Spinal cord (tissue), 10 donors: ENCODE measurements at places on chromosomes 13 and 19. TPM values are rescaled to one million over a fixed set of nuclear protein-coding genes. Genes with fewer than 3 reads are reported as not detected.

The NLRP4 gene
- total RNA-seq: not detected

The KISS1R gene
- total RNA-seq: 0.50 TPM

The GDF15 gene
- 4.2 TPM for total RNA-seq

The SSC5D gene
- 6.0 TPM for total RNA-seq

The LENG9 gene
- total RNA-seq: 3.2 TPM

The CLEC17A gene
- total RNA-seq: 0.50 TPM

The KIR3DL1 gene
- not detected for total RNA-seq

The GRK1 gene
- total RNA-seq: 0.44 TPM

The FOXA3 gene
- total RNA-seq: not detected

The LGI4 gene
- 18.5 TPM for total RNA-seq

The OR7D4 gene
- total RNA-seq: not detected

The ZNF541 gene
- 0.50 TPM for total RNA-seq

The OR7D2 gene
- not detected for total RNA-seq

The KIRREL2 gene
- 1.1 TPM for total RNA-seq

The KLF1 gene
- total RNA-seq: 3.2 TPM

The FGF22 gene
- 1.2 TPM for total RNA-seq

The ZNF468 gene
- total RNA-seq: 33.6 TPM

The SOX1 gene
- 0.99 TPM for total RNA-seq

The POU2F2 gene
- 2.9 TPM for total RNA-seq

The ZNF225 gene
- 13.4 TPM for total RNA-seq

The BRME1 gene
- 7.2 TPM for total RNA-seq

The ZNF284 gene
- 6.8 TPM for total RNA-seq

GRCh38 chr19:2699413-2700140 lies 2.9 kb downstream of the GNG7 start:
- peaks cover 55% of the 10 kb centered on the region for H3K4me1 ChIP-seq
- no peaks in the 10 kb centered on the region for H3K27me3 ChIP-seq
- no peak overlapping the region for H3K27ac ChIP-seq
- DNase-seq: no peak
- H3K36me3 ChIP-seq: no peaks in the 10 kb centered on the region
- H3K4me3 ChIP-seq: no peak overlapping the region

GRCh38 chr19:57850553-57851017 lies 926 bp downstream of the ZNF587 start:
- DNase-seq: no peak
- peaks cover 18% of the 10 kb centered on the region for H3K4me1 ChIP-seq
- no peaks in the 10 kb centered on the region for H3K27me3 ChIP-seq
- peaks cover 19% of the 10 kb centered on the region for H3K36me3 ChIP-seq
- H3K27ac ChIP-seq: peak overlapping the region; percentile 25

DNA sequence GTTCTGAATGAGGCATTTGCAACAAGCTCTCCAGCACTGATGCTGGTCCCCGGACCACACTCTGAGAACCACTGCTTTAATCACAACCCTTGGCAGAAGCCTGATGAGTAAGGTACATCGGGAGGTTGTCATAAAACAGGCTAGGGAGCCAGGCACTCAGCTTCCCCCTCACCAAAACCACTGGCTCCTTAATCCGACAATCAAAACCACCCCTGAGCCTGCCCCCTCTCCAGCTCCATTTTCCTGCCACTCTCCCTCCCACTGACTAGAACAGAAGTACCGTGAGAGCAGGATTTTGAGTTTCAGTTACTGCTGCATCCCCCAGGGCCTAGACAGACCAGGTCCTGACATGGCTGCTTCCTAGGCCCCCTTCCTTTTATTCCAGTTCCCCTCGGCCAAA lies 7.2 kb downstream of the GSK3A start:
- no peak for DNase-seq
- no peak overlapping the region for H3K27ac ChIP-seq
- H3K36me3 ChIP-seq: peaks cover 93% of the 10 kb centered on the region
- no peak overlapping the region for H3K4me3 ChIP-seq
- peaks cover 12% of the 10 kb centered on the region for H3K4me1 ChIP-seq

DNA sequence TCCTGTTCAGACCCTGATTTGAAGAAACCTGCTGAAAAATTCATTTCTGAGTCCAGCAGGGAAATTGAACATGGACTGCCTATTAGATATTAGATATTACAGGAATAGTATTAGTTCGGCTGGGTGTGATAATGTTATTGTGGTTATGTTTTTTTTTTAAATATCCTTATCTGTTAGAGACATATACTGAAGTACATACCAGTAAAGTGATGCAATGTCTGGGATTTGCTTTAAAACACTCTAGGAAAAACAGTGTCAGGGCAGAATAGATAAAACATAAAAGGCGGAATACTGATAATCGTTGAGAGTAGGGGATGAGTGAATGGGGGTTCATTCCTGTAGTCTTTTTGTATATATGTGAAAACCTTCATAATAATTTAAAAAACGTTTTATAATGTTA lies 28.7 kb upstream of the AMER2 start:
- no peak for DNase-seq
- no peak overlapping the region for H3K4me3 ChIP-seq
- H3K27me3 ChIP-seq: no peaks in the 10 kb centered on the region
- H3K4me1 ChIP-seq: peaks cover 5% of the 10 kb centered on the region

DNA sequence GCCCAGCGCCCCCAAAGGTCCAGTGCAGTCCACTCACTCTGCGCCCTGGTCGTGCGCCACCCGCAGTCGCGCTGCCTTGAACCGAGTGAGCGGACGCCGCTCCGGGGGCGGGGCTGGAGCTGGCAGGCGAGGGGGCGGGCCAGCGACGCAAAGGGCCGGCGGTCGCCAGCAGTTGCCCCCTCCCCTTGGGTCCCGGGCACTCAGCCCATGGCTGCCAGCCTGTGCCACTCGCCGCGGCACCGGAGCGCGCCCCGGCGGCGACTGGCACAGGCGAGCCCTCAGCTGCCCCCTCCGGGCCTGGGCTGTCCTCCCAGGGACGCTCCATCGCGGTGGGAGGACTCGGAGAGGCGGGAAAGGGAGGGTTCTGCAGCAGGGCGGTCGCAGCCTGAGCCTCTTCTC lies at the start of gene S1PR5:
Gene S1PR5 (minus strand): TSS at position 87 of the 399 bp plus-strand sequence. CDS start 2,436 bp downstream, outside the sequence.
- no peak for DNase-seq
- no peak within 1 kb of the TSS for H3K4me3 ChIP-seq
- H3K36me3 ChIP-seq: no peaks in the 10 kb centered on the region
- H3K27ac ChIP-seq: no peak within 1 kb of the TSS
- peaks cover 18% of the 10 kb centered on the region for H3K4me1 ChIP-seq

GRCh38 chr13:82717249-82717648 lies 1165.0 kb downstream of the SLITRK1 start:
- H3K4me3 ChIP-seq: no peak overlapping the region
- no peak overlapping the region for H3K27ac ChIP-seq
- no peaks in the 10 kb centered on the region for H3K27me3 ChIP-seq
- H3K4me1 ChIP-seq: no peaks in the 10 kb centered on the region
- H3K36me3 ChIP-seq: no peaks in the 10 kb centered on the region

DNA sequence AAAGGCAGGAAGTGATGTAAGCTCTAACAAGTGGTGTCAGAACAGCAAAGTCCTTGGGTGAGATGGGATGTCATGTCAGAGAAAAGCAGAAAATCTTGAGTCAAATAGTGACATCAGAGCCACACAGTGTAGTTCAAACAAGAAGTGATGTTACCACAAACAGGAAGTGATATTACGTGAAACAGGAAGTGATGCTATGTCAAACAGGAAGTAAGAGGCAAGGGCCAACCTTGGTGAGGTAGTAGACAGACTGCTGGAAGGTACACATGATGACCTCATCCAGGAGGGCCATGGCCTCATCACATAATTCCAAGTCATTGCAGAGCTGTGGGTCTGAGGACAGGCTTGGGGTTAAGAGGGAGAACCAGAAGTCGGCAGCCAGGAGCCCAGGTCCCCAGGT lies 7.0 kb upstream of the MAMSTR start:
- DNase-seq: no peak
- no peak overlapping the region for H3K4me3 ChIP-seq
- H3K27me3 ChIP-seq: no peaks in the 10 kb centered on the region
- no peak overlapping the region for H3K27ac ChIP-seq
- peaks cover 8% of the 10 kb centered on the region for H3K4me1 ChIP-seq

GRCh38 chr19:44824761-44825160 lies 15.9 kb downstream of the BCAM start:
- no peak overlapping the region for H3K27ac ChIP-seq
- H3K4me3 ChIP-seq: no peak overlapping the region
- no peak for DNase-seq
- no peaks in the 10 kb centered on the region for H3K36me3 ChIP-seq

- peak overlapping the region; percentile 33 for H3K4me3 ChIP-seq
- no peaks in the 10 kb centered on the region for H3K27me3 ChIP-seq
- H3K36me3 ChIP-seq: peaks cover 43% of the 10 kb centered on the region
Observed at GRCh38 chr19:7550987-7551761, 15.7 kb downstream of the PNPLA6 start.

DNA sequence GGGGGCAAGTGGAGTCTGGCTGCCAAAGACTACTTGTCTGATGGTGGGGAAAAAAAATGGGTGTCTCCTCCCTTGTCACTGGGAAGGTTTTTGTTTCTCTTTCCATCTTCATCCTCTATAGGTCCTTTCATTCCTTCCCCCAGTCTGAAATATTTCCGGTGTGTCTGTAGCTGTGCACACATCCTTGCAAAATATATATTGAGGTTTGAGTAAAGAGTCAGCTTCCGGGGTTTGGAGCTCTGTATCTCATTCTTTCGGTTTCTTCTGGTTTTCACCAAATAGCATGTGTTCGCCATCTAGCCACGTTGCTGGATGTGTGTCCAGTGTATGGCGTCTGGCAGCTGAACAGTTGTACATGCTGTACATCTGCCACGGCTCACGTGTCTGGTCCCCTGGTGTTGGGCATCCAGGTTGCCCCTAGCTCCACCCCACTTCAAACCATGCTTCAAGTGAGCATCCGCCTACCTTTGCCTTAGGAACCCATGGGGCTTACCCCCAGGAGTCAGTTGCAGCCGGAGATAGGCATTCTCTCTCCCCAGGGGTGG lies 142.2 kb downstream of the SIPA1L3 start:
- peaks cover 7% of the 10 kb centered on the region for H3K36me3 ChIP-seq
- DNase-seq: no peak
- H3K4me1 ChIP-seq: peaks cover 20% of the 10 kb centered on the region
- no peak overlapping the region for H3K27ac ChIP-seq
- no peak overlapping the region for H3K4me3 ChIP-seq
- no peaks in the 10 kb centered on the region for H3K27me3 ChIP-seq

- DNase-seq: no peak
- no peaks in the 10 kb centered on the region for H3K27me3 ChIP-seq
- H3K4me3 ChIP-seq: no peak overlapping the region
- H3K4me1 ChIP-seq: peaks cover 22% of the 10 kb centered on the region
Observed at GRCh38 chr19:40745402-40745780, 4.9 kb downstream of the ACTMAP start.

DNA sequence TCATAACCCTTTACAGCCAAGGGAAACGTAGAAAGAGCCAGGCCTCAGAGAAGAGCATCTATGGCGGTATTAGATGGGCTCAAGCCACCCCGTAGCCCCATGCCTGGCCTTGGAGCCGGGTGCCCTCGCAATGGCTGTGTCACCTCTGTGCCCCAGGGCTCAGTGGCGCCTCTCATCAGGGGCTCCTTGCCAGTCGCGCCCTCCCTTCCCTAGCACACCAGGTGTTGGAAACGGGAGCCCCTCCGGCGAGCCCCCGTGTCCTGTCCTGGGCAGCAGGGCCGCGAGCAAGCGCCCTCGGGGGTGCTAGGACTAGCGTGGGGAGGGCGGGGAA lies 453 bp downstream of the ZNF256 start:
- H3K4me3 ChIP-seq: peak overlapping the region; percentile 86
- H3K36me3 ChIP-seq: peaks cover 21% of the 10 kb centered on the region
- H3K4me1 ChIP-seq: peaks cover 18% of the 10 kb centered on the region

DNA sequence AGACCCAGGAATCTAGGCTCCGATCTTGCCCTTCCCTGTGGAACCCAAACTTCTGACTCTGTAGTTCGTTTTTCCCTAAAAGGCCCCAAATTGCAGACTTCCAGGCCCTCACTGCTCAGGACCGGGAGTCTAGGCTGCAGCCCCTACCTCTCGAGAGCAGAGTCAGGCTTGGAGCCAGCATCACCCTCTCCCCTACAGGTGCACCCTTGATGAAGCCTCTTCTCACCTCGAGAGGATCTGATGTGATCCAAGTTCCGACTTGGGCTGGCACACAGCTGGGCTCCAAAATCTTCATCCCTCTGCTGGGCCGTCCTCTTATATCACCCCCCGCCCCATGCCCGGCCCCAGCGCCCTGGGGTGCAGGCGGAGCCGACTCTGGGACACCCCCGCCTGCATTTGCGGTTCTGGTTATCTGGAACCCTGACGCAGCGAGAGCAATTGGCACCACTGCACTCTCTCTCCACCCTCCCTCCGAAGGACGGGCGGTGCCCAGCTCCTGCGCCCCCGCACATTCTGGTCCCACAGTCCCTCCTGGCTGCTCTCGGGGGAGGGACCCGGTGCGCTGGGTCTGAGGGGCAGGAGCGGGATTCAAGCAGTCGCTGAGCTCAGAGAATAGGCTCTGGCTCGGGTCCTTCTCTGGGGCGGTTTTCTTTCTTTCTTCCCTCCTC lies at the start of gene KLK7:
Gene KLK7 (minus strand): TSS at position 293 of the 668 bp plus-strand sequence. CDS start 1,518 bp downstream, outside the sequence.
- peaks cover 14% of the 10 kb centered on the region for H3K27me3 ChIP-seq
- no peak within 1 kb of the TSS for H3K27ac ChIP-seq
- H3K4me1 ChIP-seq: peaks cover 2% of the 10 kb centered on the region
- H3K36me3 ChIP-seq: no peaks in the 10 kb centered on the region

GRCh38 chr13:36261976-36262375 lies 35.6 kb downstream of the CCDC169 start:
- no peak for DNase-seq
- H3K27me3 ChIP-seq: no peaks in the 10 kb centered on the region
- H3K4me3 ChIP-seq: no peak overlapping the region

DNA sequence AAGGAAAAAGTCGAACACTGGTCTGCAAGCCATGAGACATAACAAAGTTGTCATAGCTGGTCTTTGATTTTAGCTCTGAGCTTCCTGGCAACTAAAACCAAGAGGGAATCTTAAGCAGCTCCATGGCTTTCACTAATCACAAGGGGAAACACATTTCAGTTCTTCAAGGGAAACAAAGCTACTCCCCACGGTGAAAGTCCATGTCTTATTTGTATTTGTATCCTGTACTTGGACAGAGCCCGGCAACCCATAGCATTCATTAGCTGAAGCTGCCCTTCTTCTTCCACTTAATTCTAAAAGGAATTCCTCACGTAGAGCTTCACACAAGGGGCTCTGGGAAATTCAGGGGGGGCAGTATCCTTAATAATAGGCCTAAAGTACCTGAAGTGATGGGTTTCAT lies 128.9 kb downstream of the RGCC start:
- no peak overlapping the region for H3K27ac ChIP-seq
- no peaks in the 10 kb centered on the region for H3K27me3 ChIP-seq
- peaks cover 2% of the 10 kb centered on the region for H3K4me1 ChIP-seq
- H3K4me3 ChIP-seq: no peak overlapping the region

GRCh38 chr13:30676672-30677071 lies 58.7 kb upstream of the ALOX5AP start:
- no peaks in the 10 kb centered on the region for H3K27me3 ChIP-seq
- H3K36me3 ChIP-seq: no peaks in the 10 kb centered on the region
- no peaks in the 10 kb centered on the region for H3K4me1 ChIP-seq
- no peak overlapping the region for H3K27ac ChIP-seq
- DNase-seq: no peak
- no peak overlapping the region for H3K4me3 ChIP-seq

GRCh38 chr19:55112246-55112776 lies 5.1 kb downstream of the PPP1R12C start:
- no peak overlapping the region for H3K27ac ChIP-seq
- H3K36me3 ChIP-seq: peaks cover 60% of the 10 kb centered on the region
- DNase-seq: no peak
- H3K4me3 ChIP-seq: no peak overlapping the region
- peaks cover 46% of the 10 kb centered on the region for H3K4me1 ChIP-seq
